ENCODE measurements at places on chromosomes 1 and 21.

GRCh38 chr1:84743896-84744295, 53.6 kb upstream of the SSX2IP start:
- DNase-seq, result no peak

- DNase-seq, result no peak
Observed at GRCh38 chr1:205698921-205699320, 18.6 kb upstream of the SLC45A3 start.

- no peak for DNase-seq
Observed at GRCh38 chr1:202365092-202365815, 16.8 kb downstream of the PPP1R12B start.

- no peak for DNase-seq
Observed at GRCh38 chr1:168081373-168082007, 55.2 kb downstream of the GPR161 start.

DNA sequence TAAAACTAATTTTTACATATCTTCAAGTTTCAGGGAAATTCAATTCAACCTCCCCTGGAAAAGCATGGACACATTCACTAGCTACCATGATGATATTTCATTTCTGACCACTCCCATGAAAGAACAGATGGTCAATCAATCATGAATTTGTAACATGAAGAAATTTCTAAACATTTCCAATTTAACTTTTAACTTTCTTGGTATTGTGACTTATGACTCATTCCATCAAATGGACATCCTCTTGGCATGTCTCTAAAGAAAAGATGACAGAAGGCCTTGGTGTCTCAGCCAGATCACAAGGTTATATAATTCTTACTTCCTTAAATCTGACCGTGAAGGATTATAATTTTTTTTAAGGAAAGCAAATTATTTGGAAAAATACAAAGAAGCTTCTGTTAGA, 10.5 kb upstream of the MCOLN3 start:
- DNase-seq, result no peak

DNA sequence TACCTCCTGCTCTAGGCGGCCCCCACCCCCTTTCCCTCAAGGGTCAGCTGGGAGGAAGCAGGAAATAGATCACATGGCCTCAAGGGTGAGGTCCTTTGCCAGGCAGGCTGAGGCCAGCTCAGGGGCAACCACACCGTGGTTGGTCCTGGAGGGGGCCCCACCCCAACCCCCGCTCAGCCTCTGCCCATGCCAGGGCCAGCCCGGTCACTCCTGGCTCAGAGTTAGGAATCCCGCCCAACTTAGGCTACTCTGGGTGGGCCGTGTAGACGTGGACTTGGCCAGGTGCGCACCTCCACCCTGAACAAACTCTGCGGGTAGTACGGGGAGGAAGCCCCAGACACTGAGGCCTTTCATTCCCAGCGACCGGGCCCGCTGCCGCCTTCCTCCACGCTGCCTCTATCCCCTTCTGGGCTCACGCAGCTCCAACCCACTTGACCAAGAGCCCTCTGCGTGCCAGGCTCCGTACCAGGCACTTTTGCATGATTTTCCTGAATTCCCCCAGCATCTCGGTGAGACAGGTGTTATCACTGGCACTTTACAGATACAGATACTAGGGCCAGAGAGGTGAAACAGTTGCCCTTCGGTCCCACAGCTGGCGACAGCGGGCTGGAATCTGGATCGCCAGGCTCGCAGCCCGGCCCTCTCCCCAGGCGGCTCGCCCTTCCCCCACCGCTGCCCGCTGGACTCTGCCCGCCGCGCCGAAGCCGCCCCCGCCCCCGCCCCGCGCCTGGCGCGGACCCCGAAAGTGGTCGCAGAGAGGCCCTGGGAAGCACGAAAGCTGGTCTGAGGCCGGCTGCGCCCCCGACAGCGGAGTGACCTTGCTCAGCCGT, 769 bp downstream of the GALE start:
- DNase-seq, result peak; percentile 77

DNA sequence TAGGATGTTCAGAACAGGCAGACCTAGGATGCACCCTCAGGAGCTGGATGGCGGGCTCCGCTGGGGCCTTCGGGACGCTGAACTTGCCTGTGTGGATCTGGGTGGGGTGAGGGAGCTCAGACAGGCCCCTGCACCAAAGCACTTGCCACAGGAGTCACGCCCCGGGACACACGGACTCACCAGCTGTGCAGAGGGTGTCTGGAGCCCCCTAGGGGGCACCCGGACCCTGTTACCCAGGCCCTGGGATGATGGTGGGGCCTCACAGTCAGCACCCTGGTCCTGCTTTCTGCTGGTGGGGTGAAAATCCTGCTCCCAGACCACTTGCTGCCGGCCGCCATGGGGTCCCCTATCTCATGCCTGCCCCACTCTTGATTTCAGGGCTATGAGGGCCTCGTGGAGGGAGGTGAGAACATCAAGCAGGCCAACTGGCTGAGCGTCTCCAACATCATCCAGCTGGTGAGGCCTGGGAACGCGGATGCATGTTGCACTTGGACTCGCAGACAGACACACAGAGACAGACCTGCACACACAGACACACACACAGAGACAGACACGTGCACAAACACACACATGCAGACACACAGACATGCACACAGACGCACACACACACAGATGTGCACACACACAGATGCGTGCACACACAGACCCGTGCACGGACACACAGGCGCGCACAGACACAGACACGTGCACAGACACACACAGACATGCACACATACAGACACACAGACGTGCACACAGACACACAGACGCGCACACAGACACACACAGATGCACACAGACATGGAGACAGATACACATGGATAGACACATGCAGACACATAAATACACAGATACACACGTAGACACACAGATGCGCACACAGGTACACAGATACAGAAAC, 11.0 kb downstream of the PFKL start:
- DNase-seq, result no peak

- no peak for DNase-seq
Observed at GRCh38 chr1:172540635-172541034, 7.7 kb downstream of the SUCO start.

DNA sequence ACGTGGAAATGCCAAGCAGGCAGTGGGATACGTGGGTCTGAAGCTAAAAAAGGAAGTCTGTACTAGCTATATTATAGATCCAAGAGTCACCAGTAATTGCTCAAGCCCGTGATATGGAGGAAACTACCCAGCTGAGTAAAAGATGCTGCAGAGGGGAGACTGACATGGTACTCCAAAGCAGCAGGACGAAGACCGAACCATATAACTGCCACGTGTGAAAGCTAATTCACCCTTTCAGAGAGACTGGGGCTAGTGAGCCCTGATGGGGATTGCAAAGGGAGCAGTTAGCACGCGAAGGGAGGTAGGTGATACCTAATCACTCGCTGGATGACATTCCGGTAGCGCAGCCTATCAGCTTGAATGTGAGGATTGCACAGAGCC, 316 bp downstream of the AP4B1 start:
- DNase-seq, result no peak

DNA sequence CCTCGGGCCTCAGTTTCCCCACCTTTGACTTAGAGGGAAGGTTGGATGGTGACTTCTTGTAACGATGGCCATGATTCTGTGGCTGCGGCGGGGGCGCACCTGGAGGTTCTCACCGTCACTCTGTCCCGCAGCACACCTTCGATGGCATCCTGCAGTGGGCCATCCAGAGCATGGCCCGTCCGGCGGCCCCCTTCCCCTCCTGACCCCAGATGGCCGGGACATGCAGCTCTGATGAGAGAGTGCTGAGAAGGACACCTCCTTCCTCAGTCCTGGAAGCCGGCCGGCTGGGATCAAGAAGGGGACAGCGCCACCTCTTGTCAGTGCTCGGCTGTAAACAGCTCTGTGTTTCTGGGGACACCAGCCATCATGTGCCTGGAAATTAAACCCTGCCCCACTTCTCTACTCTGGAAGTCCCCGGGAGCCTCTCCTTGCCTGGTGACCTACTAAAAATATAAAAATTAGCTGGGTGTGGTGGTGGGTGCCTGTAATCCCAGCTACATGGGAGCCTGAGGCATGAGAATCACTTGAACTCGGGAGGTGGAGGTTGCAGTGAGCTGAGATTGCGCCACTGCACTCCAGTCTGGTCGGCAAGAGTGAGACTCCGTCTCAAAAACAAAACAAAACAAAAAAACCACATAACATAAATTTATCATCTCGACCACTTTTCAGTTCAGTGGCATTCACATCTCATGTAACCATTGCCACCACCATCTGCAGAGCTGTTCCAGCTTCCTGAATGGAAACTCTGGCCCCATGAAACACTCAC, 2.1 kb upstream of the PFKL start:
- peak; percentile 58 for DNase-seq

DNA sequence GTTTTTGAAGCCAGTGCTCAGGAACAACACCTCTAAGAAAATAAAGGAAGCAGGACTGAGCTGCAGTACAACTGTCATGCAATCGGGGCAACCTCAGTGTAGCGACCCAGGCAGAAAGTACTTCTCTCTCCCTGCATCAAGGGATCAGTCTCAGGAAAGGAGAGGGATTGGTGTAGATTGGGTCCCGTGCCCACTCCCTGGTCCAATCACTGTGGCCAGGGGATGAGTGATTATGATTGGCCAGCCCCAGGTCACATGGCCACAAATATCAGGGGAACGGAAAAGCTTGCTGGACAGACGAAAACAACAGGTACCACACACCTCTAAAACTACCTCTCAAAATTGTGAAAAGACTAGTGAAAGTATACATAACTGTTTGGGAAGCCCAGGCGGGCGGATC, 136.2 kb upstream of the F3 start:
- no peak for DNase-seq
